ENCODE measurements at places on chromosomes 1 and 21. TPM values are rescaled to one million over a fixed set of nuclear protein-coding genes. Genes with fewer than 3 reads are reported as not detected.

Gene GPR37L1
- total RNA-seq: under 0.01 TPM

Gene KRTAP11-1
- not detected for total RNA-seq

Gene GBP4
- total RNA-seq: 14.2 TPM

Gene PGLYRP4
- total RNA-seq: not detected

Gene CHML
- 16.4 TPM for total RNA-seq

Gene NGF
- 1.6 TPM for total RNA-seq

Gene OR2W3
- 0.97 TPM for total RNA-seq

Gene CD34
- 0.43 TPM for total RNA-seq

Gene ARHGEF10L
- 18.7 TPM for total RNA-seq

Gene DNASE2B
- total RNA-seq: not detected

Gene PTAFR
- total RNA-seq: under 0.01 TPM

Gene TRIM58
- 0.97 TPM for total RNA-seq

Gene TFF2
- not detected for total RNA-seq

Gene GREM2
- total RNA-seq: 1.3 TPM

Gene RGS7
- total RNA-seq: under 0.01 TPM

Gene TNFRSF8
- total RNA-seq: under 0.01 TPM

Gene CAPZB
- 173 TPM for total RNA-seq

Gene CDKN2C
- 18.0 TPM for total RNA-seq

Gene CDK11B
- total RNA-seq: 6.0 TPM

Gene GOLT1A
- total RNA-seq: not detected

Gene VASH2
- total RNA-seq: 0.97 TPM

Gene SDHC
- 20.3 TPM for total RNA-seq

Gene CFH
- 28.3 TPM for total RNA-seq

Gene TMEM79
- total RNA-seq: 1.3 TPM

Gene SRM
- 24.6 TPM for total RNA-seq

Gene ZSWIM5
- 2.3 TPM for total RNA-seq

Gene HES5
- total RNA-seq: under 0.01 TPM

Gene CYYR1
- total RNA-seq: not detected

Gene PHC2
- total RNA-seq: 75.6 TPM

Gene OR2L8
- total RNA-seq: not detected

Data from fibroblast of villous mesenchyme (primary cell).